ENCODE measurements at places on chromosomes 11 and 22.

GRCh38 chr11:1741741-1742140, 8.7 kb downstream of the IFITM10 start:
- DNase-seq, result no peak

DNA sequence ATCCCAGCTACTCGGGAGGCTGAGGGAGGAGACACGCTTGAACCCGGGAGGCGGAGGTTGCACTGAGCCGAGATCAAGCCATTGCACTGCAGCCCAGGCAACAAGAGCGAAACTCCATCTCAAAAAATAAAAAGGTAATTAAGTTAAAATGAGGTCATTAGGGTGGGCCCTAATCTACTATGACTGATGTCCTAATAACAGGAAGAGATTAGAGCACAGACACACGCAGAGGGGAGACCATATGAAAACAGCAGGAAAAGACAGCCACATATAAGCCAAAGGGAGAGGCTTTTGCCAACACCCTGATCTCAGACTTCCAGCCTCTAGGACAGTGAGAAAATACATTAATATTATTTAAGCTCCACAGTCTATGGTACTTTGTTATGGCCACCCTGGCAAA, 17.3 kb downstream of the LARGE1 start:
- no peak for DNase-seq

DNA sequence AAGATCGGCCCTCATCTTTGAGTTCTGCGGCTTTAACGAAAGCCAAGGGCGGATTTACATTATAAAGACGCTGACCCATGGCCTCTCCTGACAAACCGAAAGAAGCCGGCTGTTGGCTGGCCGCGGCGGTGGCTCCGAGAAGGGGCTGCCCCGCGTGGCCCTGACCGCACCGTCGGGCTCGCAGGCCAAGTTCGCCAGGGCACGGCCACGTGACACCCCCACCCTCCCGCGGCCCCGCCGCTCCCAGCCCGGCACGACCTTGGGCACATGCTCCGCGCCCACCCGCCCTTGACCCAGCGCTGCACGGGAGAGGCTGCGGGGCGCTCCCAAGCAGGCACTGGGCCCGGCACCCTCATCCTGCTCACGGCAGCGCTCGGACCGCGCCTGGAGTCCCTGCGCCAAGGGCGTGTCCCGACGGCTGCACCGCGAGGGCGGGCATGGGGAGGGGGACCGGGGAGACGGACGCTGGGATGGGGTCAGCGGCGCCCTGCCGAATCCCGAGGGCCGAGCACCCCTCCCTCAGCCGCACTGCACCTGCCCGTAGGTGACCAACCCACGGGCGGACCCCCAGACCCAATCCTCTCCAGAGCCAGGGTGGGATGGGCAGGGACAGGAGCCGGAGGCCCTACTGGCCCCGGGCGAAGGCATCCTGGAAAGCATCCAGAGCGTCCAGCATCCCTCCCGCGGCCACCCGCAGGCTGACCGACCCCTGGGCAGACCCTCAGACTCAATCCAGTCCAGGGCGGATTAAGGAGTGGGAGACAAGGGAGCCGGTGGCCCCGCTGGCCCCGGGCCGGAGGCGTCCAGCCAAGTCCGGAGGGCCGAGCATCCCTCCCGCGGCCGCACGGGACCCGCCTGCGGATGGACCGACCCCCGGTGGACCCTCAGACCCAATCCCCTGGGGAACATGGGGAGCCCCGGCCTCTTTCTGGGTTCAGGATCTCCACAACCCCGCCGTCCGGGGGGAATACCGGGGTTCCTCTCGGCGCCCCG, 759 bp downstream of the CPT1A start:
- DNase-seq, result no peak

DNA sequence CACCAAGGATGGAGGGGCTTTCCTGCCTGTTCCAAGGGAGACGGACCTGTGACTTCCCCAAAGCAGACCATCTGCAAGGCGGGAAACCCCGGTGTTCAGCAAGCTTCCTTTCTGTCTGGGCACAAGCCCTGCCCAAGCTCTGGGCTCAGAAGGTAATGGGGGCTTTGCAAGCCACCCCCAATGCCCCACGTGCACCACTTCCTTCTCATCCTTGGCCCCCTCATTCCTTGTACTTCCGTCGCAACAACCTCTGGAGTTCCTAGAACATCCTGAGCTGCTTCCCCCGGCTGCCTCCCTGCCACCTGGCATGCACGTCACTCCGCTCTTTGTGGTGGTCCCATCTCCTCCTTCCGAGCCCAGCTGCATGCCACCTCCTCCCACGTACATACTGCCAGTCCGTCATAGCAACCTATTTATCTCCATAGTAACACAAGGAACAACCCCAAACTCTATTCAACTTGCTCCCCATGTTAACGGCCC, 3.9 kb downstream of the MYEOV start:
- DNase-seq, result no peak

- no peak for DNase-seq
Measured at GRCh38 chr11:95948637-95949036, 24.7 kb upstream of the MTMR2 start.

GRCh38 chr11:108034952-108035351, 26.3 kb downstream of the CUL5 start:
- no peak for DNase-seq

GRCh38 chr22:39087881-39088684, 9.0 kb upstream of the APOBEC3H start:
- no peak for DNase-seq

DNA sequence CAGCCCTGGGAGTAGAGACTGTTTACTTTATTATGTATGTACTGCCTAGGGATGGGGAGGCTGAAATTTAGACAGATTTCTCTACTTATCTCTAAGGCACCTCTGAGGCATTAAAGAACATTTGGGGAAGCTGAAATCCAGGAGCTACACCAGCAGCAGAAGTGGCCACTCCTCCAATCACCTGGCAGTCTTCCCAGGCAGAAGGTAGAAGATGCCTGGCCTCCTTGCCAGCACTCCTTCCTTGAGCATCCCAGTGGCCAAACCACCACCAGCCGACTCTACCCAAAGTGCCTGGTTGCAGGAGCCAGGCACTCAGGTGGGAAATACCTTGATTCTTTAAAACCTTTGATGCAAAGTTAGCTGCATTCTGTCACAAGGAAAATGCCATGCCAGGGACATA, 1.9 kb upstream of the FAT3 start:
- DNase-seq, result no peak

- DNase-seq, result peak; percentile 38
Measured at GRCh38 chr11:122104341-122104740, 11.7 kb downstream of the BLID start.

DNA sequence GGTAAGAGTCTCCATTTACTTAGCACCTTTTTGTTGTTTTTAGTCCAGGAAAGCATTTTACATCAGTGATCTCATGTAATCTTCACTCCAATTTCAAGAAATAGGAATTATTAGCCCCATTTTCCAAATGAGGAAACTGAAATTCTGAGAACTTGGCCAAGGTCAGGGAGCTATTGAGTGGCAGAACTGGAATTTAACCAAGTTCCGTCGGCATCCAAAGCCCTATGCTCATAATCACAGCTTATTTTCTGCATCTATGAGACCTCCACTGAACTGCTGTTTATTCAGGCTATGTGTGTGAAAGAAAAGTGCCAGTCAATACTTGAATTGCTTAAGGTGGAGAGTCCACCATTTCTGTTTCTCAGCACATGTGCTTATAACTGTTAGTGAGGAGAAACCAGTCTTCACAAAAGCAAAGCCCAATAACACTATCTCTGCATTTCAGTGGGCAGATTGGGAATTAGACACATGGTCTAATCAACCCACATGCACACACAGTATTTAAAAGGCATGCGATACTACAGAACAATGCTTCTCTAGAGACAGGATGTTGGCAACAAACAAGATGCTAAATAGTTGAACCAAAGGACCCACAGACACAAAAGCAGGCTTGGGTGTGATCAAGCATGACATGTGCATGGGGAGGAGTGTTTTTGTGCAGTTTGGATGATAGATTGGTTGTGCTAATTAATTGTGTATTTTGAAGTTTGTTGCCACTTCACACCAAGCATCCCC, 780.6 kb downstream of the OPCML start:
- DNase-seq, result no peak

DNA sequence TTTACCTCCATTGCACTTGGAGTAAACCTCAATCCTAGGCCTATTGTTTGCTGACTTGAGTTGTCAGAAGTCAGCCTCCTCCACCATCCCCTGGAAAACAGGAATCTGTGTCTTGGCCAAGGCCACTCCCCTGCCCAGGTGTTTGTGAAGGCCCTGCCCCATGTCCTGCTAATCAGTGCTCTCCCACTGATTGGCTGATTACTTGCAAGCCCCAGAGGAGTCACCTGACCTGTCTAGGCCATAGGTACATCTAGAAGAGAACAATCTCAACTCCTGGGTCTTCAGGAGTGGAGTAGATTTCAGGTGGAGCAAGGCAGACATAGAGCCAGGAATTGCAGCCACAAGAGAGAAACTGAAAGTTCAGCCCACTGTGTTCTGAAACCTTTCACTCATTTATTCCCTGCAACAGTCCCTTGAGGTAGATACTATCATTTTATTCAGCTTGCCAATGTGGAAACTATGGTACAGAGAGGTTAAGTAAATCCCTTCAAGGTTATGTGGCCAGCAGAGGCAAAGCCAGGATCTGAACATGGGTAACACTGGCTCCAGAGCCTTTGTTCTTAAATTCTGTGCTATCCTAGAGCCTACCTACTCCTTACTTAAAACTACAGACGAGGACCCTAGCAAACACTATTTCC, 10.4 kb downstream of the OAF start:
- no peak for DNase-seq

DNA sequence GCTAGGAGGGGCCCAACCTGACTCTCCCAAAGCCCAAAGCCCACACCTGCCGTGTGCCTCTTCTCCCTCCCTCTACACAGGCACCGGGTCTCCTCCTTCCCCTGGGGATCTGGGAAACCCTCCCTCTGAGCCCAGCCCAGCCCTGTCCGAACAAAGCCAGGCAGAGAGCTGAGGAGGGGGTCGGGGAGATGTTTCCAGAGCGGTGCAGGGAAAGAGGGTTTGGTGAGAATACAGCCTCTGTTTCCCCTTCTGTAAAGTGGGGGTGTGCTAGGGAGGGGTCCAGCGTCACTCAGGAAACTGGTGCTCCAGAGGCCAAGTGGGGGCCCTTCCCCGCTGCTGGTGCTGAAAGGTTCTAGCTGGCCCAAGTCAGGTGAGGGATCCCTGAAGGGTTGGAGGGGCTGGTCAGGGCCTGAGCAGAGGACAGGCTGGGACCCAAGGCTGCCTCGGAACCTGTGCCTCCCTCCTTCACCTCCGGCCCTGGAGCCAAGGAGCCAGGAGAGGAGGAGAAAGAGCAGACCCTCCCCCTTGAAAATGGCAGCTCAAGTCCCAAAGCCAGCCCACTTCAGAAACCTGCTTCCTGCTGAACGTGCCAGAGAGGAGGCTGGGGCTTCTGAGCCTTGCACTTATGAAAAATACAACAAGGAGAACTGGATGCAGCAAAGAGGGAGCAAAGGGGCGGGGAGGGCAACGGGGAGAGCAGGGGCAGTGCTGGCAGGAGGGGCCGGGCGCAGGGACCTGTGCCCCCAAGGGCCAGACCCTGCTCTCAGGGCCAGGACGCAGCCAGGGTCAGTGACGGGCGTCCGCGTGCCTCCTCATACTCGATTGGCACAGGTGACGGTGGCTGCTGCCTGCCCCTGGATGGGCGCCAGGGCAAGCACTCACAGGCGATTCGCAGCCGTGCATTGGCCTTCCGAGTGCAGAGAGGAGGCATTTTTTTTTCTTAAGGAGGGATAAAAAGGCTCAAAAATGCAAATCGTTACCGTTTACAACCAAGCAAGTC, 43.2 kb downstream of the MACROD1 start:
- no peak for DNase-seq

DNA sequence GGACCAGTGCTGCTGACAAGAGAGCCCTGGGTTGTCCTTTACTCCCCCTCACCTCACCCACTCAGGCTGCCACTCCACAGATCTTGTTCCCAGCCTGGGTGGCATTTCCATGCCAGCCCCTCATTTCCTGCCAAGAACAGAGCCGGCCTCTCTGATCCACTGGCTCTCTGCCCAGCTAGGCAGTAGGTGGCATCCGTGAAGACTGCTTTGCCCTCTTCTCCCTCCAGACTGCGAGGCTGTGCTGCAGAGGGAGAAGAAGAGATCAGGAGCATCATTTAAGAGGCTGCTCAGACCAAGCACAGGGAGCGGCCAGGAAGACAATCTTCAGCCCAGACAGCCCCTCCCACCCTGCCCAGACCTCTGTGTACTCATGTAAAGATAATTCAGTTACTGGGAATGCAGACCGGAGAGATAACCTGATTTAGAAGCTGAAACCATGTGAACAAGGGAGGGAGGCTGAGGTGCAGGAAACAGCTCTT, 126.9 kb upstream of the NCAM1 start:
- no peak for DNase-seq

DNA sequence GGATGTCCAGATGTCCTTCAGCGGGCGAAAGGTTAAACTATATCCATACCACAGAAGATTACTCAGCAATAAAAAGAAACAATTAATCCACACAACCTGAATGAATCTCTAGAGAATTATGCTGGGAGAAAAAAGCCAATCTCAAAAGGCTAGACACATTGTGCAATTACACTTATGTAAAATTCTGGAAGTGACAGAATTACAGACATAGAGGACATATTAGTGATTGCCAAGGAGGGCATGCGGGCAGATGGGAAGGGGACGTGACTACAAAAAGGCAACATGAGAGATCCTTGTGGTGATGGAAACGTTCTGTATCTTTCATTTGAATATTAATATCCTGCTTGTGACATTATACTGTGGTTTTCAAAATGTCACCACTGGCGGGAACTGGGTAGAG, 103.5 kb upstream of the BMAL1 start:
- DNase-seq, result no peak

GRCh38 chr11:31955838-31956237, 135.0 kb upstream of the RCN1 start:
- DNase-seq, result no peak

DNA sequence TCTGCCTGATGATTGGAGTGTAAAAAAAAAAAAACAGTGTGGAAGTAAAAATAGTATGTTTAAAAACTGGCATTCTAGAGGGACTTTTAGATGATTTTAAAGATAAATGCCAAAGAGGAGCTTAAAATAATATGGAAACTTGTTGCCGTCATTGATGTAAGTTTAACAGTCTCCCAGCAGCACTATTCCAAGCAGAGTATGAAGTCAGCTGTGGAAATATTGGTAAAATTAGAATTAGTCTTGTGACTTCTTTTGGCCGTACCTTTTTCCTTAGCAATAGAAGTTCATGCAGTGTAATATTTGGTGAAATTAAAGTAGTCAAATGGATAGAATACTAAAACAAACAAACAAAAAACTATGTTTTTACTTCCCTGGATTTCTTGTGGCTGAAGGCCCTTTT, 134.9 kb downstream of the METTL15 start:
- no peak for DNase-seq

- DNase-seq, result no peak
Measured at GRCh38 chr22:28873183-28873963, 10.0 kb upstream of the ZNRF3 start.

DNA sequence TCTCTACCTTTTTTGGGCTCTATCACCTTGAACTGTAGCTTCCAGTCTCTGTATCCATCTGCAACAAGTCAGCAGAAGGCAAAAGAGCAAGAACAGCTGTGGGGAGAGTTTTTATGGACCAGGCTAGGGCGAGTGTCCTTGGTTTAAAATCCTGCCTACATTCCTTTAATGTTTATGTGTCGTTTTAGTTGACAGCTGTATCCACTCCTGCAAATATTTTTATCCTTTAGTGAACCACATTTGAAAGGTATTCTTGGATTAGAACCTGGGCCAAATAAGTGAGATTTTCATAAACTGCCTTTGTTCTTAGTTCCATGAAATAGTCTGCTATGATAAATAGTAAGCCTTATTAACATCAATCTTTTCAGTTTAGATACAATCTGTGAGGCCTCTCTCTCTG, 712.2 kb downstream of the ETS1 start:
- no peak for DNase-seq

All from fibroblast of skin of back (primary cell).